ENCODE measurements at places on chromosomes 4 and X. TPM values are rescaled to one million over a fixed set of nuclear protein-coding genes. Genes with fewer than 3 reads are reported as not detected.
A peak's percentile ranks its signal among the peaks of the same experiment; 100 is the strongest.

GPR173 gene
- 3.4 TPM for total RNA-seq

GRCh38 chrX:107559506-107559905 is 68.8 kb upstream of the PRPS1 start:
- no peak for DNase-seq

- no peak for DNase-seq
Observed at GRCh38 chrX:136689436-136689835, 41.5 kb downstream of the CD40LG start.

GRCh38 chr4:11593576-11594116 is 165.0 kb upstream of the HS3ST1 start:
- DNase-seq: no peak

DNA sequence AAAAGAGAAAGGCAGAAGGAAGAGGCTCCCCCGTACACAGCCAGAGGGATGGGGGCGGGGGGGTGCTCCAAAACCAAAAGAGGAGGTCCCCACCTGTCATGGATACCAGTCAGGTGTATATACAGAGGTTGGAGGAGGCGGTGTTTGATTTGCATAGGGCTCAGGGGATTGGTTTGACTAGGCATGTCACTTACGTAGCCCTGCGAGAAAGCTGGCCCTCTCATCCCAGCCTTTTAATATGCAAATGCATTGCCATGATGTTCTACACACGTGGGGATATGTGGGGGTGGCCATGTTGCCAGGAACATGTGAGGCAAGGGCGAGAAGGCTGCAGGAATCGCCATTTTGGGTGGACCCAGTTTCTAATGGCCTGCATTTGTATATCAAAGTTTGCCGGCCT is 38.6 kb downstream of the TMEM150C start:
- no peak for DNase-seq

DNA sequence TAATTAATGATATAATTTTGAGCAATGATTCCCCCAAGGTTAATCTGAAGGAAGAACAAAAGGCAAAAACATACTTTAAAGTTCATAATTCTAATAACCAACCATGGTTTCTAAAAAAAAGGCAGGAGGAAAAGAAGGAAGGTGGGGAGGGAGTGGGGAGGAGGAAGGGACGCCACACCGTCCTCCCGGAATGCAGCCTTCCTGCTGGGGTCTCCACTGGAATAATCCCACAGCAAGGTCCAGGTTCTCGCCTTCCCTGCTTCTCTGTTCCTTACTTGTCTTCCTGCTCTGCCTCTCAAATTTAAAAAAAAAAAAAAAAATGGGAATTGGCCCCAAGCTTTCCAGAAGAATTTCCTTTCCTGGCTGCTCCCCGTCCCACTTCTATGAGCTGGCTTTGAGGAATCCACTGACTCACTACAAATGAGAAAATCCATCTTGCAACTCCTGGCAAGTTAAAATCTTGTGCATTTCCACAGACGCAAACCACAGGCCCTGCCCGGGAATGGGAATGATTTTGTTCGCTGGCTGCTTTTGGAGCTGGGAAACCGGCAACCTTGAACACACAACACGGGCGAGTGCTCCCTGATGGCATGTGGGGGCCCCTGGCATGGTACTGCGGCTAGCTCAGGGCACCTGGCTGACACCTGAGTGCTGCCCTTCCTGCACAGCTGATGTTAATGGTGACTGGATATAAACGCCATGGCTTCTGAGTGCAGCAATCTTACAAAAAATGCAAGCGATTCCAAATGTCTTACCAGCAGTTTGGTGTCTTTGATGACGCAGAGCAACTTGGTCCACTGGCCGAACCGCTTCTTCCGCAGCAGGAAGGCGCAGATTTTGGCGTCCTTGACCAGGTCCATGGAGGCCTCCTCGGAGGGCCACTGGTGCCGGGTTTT is 97.0 kb downstream of the AFAP1 start:
- DNase-seq: peak; percentile 83

- no peak for DNase-seq
Observed at GRCh38 chr4:156820931-156821330, 150.7 kb downstream of the PDGFC start.

DNA sequence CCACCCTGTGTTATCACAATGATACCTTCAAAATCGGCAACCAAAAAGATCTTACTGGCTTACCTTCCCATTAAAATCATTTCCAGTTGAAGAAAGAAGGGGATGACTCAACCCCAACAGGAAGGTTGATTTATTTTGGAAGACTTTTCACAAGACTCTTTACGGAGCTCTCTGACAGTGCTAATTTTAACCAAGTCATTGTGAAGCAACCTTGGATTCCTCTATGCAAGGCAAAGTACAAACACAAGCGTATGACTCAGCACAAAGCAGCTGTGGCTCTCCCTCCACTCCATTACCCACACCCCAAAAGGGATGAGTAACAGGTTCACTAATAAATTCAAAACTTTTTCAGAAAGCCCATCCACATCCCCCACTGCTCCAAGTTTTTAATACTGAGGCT is 213.8 kb upstream of the FGF13 start:
- no peak for DNase-seq
